ENCODE measurements at places on chromosomes 13 and 19. TPM values are rescaled to one million over a fixed set of nuclear protein-coding genes. Genes with fewer than 3 reads are reported as not detected.

RELB gene
- 6.8 TPM for total RNA-seq

ATP4A gene
- total RNA-seq, result not detected

ELSPBP1 gene
- total RNA-seq, result not detected

IGSF23 gene
- not detected for total RNA-seq

JUNB gene
- 404 TPM for total RNA-seq

AKT1S1 gene
- 31.9 TPM for total RNA-seq

CEACAM1 gene
- not detected for total RNA-seq

ZNF763 gene
- 1.1 TPM for total RNA-seq
